Activated CD8-positive, alpha-beta memory T cell treated with anti-CD3 and anti-CD28 coated beads for 1 hour (primary cell): ENCODE measurements at places on chromosomes 11 and 22.

DNA sequence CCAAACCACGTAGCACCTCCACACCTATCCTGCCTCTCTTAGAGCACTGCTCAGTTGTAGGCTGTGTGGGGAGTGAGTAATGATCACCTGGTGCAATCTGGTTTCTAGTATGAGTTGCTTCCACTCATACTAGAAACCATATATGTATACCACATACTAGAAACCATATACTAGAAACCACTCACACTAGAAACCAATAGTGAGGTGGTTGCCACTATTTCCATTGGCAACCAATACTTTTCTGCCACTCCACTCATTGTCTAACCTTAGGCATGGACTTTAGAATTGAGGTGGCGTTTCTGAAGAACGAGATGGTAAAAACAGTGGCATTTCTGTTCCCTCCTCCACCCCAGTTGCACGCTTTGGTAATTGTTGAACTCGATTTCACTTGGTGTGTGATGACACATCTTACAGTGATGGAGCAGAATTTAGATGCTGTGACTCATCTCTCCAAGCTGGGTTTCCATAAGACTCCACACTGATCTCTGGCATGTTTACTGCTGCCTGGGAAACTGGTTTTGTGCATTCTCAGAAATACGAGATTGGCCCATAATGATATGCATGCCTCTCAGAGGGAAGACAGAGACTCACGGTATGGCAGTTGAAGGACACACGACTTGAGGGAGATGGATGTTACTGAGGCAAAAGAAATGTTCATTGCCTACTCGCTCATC, 82.9 kb downstream of the KIRREL3 start:
- DNase-seq: no peak

GRCh38 chr11:12089473-12089872, 20.9 kb upstream of the MICAL2 start:
- no peak for DNase-seq

DNA sequence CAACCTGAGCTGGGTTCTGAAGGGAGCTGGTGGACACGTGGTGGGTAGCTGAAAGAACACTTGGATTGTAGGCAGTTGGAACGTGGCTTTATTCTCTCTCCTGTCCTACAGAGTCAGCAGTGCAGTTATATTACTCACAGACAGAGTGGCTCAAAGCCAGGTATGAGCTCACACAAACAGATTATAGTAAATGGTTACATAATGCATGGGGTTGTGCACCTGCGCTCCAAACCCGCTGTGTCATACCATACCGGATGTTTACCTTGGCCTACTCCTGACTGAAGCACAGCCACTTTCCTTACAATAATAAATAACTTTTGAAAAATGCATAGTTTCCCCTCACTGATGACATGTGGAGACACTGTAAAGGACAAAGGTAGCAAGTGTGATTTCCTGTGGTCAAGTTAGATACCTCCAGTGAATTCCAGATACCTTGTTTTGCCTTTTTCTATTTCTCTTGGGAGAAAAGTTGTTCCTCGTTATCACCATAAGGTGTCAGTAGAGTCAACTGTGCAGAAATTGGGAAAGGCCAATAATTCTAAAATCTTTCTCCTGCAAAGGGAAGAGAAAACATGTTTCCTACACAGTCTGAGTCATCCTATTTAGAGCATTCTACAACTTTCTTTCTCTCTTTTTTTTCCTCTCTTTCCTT, 13.5 kb downstream of the MS4A6A start:
- DNase-seq: no peak

DNA sequence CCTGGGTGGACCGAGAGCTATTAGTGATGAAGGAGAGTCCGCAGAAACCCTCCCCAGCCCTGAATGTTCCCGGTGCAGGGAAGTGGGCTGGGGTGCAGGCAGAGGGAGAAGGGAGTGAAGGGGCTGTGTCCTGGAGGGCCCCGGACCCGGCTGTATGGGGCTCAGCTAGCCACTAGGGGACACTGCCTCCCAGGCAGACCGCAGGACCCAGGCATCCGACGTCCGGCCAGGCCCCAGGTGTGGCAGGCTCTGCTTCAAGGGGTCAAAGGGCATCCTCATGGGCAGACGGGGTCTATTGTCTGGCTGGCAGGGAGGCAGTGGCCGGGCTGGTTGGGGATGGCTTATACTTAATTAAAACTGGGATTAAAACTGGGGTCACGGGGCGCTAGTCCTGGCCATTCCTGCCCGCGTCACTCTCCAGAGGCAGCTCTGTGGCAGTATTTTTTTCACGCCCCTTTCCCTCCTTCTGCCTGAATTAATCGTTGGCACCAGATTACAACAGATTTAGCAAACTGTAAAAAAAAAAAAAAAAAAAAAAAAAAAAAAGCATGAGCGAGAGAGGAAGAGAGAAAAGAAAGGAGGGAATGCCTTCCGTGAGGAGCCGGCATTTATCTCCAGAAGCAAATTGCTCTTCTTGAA, 5.1 kb downstream of the FLRT1 start:
- no peak for DNase-seq

DNA sequence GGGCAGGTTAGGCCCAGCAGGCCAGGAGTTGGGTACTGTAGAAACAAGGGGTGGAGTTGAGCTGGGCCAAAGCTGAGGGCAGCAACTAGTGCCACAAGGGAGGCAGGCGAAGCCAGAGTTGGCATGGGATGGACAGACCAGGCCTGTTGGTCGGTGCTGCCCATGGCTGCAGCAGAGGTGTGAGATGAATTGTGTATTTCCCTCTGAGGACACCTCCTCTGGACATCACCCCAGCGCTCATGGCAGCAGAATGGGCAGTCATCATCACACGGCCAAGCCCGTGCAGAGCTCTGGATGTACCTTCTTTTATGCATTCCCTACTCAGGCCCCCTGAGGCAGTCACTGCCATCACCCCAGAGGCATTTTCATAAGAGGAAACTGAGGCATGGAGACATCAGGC, 20.3 kb downstream of the TAB1 start:
- DNase-seq: no peak

DNA sequence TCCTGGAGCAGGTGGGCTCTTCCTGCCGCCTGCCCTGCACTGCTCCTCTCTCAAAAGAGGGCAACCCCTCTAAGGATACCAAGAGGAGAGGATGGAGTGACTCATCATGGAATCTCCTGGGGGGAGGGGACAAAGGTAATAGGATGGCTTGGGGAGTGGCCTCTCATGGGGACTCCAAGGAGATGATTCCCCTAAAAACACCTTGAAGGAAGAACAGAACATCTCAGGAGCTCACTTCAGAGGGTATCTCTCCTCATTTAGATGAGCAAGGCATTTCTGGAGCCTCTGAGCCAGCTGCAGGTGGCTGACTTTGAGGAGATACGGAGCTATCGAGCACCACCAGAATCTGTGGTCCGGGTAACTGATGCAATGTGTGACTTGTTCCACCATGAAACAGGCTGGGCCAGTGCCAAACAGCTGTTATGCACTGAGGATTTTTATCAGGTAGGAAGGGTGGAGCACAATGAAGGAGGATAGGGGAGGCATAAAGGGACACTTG, 40.2 kb downstream of the RRP8 start:
- DNase-seq: no peak
